ENCODE measurements at places on chromosomes 12 and 14.

DNA sequence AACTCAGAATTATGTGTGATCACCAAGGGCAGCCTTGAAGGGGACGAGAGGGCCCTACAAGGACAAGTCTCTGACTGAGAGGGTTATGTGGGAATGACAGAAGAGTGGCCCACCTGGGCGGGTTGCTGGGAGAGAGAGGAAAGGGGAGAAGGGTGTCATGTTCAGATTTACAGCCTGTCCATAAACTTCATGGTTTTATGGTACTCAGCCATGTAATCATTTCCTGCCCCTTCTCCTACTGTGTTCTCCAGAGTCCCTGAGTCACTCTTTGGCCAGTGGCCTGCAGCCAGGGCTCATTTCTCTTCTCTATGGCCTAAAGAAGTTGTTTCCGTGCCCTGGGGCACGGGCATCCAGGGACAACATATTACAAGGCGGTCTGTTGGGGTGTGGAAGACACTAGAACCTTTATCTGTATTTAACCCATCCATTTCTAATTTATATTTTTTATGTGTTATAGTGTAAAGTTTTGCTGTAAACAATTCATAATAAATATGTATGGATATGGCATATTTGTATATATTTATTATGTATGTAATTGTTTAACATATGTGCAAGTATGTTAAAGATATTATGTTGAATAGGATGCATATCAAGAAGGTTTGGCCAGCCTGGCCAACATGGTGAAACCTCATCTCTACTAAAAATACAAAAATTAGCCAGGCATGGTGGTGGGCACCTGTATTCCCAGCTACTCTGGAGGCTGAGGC lies 26.9 kb downstream of the DDX47 start:
- DNase-seq = no peak

DNA sequence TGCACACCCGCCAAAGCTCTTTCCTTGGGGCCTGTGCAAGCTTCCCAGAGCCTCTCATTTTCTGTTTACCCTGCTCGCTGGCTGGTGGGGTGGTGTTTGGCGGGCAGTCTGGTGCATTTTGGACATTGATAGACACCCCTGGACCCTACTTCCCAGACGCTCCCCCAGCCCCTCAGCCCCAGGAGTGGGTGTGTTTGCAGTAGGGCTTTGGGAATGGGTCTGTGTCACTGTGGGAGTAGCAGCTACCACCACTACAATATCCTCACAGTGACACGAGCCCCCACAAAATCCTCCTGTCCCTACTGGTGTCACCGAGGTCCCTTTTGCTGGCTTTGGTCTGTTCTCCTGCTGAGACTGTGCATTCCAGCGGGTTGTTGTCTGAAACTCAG lies 371.3 kb downstream of the TMEM121 start:
- no peak for DNase-seq

DNA sequence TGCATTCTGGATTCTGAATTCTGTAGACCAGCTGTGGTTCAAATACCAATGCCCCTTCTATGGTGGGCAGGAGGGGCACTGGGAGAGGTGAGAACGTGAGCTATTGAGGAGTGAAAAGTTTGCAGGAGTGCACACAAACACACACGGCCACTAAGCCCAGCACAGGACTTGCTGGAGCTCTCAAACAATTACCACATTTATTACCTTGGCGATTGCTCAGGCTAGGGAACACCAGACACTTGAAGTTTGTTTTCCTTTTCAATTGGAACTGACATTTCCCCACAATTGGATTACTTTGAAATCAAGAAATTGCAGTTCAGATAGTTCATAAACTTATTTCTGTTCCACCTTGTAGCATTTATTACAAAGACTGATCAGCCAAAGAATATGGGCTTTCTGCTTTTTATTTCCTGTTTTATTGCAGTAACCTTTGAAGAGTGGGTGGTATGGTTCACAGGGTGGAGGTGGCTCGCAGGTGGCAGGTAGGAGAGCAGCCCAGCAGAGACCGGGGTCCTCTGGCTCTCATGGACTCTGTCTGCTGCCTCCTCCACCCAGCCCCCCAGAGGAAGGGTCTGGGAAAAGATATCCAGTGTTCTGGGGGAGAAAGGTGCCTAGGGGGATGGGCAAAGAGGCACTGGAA lies 429.8 kb upstream of the CCDC196 start:
- DNase-seq = no peak

GRCh38 chr12:66405395-66405794 lies 103.1 kb downstream of the HELB start:
- DNase-seq = no peak

DNA sequence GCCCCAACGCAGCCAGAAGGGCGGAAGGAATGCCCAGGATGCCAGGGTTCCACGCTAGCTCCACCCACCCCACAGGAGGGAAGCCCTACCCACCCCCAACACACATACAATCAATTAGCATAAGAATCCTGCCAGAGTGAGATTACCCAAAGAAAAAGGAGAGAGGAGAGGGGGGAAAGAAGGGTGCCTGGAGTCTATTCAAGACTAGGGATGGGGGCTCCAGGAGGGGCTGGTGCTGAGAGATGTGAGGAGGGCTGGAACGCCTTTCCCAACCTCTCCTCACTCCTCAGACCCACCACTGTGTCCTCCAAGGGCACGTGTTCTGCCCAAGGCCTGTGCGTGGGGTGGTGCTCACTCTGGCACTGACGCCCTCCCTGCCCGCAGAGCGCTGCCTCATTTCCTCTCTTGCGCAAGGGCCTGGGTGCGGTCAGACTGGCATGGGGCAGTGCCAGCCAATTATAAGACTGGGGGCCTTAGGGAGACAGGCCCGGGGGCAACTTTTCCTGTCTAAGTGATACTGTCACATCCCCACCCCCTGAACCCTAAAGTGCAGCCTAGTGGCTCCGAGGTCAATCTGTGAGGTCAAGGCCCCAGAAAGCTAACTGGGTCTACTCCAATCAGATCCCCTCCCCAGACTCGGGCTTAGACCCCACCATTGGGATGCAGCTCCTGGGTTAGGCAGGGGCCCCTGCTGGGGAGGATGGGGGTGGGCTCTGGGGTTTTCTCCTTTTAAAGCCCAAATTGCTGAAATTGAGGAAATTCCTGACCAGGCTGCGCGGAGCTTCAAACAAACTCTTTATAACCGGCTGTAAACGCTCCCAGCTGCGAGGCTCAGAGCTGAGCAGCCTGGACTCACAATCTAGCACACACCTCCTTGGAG lies 10.2 kb upstream of the ITGB7 start:
- DNase-seq = peak; percentile 32

DNA sequence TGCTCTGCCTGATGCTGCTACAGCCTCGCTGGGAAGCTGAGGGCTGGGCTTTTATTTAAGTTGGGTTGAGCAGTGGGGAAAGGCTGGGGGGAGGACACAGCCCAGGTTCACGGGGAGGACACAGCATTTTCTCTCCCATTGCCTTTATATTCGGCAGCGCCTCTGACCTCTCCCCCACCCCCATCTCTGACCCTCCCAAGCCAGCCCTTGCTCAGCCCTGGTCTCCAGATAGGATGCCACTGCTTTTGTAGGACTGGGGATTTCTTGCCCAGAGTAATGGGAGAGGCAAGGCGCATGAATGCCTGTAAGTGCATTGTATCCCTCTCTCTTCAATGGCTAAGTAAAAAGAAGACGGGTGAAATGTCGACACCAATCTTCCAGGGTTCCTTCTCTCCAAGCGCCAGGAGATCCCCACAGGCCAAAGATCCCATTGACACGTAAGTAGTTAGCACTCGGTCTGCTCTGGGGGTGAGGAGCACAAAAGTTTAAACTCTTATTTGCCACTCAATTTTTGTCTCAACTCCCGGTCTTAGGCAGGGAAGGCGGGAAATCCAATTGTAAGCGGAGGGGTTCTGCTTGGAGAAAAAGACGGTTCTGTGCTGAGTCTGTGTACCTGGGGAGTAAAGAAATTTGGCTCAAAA lies 4.6 kb downstream of the HOXC4 start:
- no peak for DNase-seq

- no peak for DNase-seq
Observed at GRCh38 chr14:92563765-92564285, 50.2 kb downstream of the RIN3 start.

- DNase-seq = peak; percentile 82
Observed at GRCh38 chr12:56193025-56193578, 3.8 kb upstream of the SMARCC2 start.

DNA sequence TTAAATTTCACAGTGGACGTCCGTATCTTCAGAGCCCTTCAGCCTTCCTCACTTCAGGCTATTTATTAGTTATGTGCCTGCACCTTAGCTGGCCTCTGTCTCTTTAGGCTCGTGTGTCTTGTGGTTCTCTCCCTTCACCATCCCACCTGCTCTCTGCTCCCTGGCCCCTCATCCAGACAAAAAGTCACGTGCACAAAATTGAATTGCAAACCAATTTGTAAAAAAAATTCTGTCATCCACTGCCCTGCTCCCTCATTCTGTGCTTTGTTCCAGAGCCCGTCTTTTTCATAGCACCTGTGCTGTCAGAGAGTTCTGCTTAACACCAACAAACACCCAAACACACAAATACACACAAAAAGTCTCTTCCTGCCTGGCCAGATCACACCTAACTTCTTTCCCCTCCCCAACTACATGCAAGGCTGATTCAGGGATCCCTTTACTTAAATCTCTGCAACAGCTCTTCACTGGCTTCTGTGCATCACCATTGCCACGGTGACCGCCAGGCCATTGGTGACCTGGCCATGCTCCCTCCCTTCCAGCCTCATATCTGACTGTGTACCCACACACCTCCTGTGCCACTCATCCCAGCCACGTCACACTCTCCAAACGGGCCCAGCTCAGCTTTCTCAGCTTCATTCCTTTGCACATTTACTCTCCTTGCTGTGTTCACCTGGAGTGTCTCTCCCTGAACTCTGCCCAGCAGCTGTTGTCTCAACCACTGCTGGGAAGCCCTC lies 205.7 kb downstream of the TTC8 start:
- no peak for DNase-seq

- DNase-seq = no peak
Observed at GRCh38 chr14:42806909-42807315, 1200.2 kb downstream of the LRFN5 start.

GRCh38 chr14:101286271-101287018 lies 274.9 kb upstream of the DIO3 start:
- DNase-seq = no peak

DNA sequence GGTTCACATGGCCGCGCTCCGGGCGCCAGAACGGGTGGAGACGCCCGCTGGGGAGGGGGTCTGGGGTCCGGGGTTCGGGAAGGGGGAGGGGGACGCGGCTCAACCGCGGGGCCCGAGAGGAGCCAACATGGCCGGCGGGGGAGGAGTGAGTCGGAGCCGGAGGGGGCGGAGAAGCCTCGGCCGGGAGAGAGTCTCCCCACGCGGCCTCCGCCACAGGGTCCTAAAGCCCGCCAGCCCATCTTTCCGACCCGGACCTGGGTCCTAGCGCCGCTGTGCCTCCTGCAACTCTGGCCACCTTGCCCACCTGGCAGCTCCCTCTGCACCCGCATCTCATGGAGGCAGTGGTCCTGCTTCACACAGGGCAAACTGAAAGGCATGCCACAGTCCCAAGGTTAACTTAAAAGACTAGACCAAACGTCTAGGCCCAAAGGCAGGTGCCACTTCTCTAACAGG lies at the start of gene BAZ2A:
TSS of gene BAZ2A (minus strand) at position 147 of the 453 bp plus-strand sequence. CDS start 12,796 bp downstream, outside the sequence.
- DNase-seq = peak; percentile 82

GRCh38 chr12:54398995-54399793 lies 14.7 kb upstream of the ZNF385A start:
- peak; percentile 85 for DNase-seq

DNA sequence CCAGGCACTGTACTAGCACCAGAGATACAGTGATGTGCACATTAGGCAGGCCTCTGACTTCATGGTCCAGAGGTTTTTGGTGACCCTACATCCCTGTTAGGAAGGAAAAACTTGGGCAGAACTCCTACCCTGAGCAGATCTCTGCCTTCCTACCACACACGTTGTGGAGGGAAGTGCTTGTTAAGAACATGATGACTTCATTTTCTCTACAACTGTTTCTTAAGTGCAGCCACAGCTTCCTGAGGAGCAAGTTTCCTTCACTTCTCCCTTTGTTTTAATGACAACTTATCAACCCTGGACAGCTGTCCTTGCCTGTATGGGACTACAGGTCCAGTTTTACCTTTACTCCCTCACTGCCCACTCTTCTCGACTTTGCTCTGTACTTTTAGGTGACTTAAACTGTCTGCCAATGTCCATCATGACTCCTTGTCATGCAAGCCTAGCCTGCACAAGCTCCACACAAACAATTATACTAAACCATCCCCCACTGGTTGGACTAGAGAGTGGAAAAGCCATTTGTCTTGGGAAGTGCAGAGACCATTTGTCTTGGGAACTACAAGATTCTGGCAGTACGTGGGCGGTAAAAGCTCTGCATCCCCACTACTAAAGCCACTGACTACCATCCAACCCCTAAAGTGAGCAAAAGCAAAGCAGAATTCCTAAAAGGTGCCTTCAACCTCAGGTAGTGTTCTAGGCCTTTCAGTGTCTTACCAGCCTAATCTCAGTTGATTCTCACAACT lies 359.8 kb downstream of the EGLN3 start:
- DNase-seq = no peak

GRCh38 chr14:58954052-58954451 lies 234.4 kb upstream of the DAAM1 start:
- DNase-seq = no peak

DNA sequence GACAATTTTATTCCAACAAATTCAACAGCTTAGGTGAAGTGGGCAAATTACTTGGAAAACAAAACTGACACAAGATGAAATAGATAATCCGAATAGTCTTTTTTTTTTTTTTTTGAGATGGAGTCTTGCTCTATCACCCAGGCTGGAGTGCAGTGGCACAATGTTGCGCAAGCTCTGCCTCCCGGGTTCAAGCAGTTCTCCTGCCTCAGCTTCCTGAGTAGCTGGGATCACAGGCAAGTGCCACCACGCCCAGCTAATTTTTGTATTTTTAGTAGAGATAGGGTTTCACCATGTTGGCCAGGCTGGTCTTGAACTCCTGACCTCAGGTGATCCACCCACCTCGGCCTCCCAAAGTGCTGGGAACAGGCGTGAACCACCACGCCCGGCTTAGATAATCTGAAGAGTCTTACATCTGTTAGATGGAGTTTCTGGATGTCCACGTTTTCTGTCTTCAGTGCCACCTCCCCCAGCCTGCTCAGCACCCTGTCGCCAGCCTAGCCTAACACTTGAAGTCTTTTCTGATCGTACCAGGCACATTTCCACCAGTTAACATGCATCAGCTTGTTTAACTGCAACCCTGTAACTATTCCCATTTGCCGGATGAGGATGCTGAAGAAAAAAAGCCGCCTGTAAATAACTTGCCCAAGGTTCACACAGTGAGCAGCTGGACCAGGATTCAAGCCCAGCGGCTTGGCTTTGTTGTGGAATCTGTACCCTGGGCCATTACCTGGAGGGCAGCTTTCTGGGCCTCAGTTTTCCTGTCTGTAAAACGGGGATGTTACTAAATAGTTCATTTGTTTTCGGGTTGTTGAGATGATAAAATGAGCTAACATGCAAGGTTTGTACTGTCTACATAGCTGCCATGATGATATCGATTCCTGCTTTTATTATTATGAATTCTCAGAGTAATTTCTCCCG lies 26.4 kb downstream of the FBRSL1 start:
- no peak for DNase-seq

GRCh38 chr12:132686825-132687210 lies 324 bp downstream of the POLE start:
- DNase-seq = no peak

DNA sequence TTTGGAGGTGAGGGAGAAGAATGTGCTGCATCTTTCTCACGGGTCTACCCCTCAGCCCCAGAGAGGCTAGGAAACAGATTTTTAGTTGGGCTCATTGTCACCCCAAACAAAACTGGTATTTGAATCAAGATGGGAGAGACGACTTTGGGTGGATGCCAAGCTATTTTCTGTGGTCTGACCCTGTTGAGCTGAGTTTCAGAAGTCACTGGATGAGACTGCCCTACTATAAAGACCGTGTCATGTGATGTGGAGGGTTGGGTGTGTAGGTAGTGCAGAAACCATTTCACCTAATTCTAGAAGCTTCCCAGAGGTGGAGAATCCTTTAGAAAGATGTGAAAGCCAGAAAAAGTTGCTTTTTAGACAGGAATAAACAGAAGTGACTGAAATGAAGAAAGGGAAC lies 60.2 kb downstream of the IFT43 start:
- DNase-seq = no peak
